Caco-2 (cell line): ENCODE measurements at places on chromosomes 16 and 17.

- no peak for DNase-seq
Measured at GRCh38 chr17:72671016-72671415, 421.5 kb downstream of the SLC39A11 start.

- no peak for DNase-seq
Measured at GRCh38 chr17:49676276-49676868, 1.5 kb downstream of the SPOP start.

DNA sequence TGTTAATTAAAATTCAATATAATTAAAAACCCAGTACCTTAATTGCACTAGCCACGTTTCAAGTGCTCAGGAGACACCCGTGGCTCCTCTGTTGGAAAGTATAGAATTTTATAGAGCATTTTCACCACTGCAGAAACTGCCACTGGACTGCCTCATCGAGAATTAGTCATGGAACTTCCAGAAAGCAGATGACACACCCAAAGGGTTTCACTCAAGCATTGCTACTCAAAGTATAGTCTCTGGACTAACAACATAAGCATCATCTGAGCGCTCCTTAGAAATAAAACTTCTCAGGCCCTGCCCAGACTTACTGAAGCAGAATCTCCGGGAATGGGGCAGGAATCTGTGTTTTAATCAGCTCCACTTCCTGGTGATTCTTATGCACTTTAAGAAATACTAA, 63.5 kb upstream of the GPR139 start:
- DNase-seq = no peak

DNA sequence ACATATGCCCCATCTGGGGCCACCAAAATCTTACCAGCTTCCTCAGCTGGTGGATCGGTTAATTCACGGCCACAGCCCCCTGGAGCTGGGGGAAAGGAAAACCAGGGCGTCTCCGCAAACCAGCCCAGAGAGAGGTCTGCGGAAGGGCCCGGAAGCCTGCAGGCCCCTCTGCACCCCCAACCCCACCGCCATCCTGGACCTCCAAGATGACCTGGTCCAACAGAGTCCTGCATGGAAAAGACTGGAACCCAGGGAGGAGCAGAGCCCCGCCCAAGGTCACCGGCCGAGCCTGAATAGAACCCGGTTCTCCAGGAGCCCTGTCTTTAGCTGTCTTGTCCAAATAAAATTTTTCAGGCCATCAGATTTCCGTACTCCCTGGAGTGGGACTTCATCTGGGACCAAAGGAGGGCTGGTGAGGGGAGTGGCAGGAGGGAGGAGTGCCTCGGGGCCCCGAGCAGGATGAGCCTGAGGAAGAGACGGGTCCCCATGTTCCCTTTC, 37.4 kb upstream of the NDRG4 start:
- no peak for DNase-seq

GRCh38 chr16:79997257-79997656, 396.7 kb upstream of the MAF start:
- DNase-seq = no peak

- DNase-seq = no peak
Measured at GRCh38 chr17:82049521-82049971, 2.1 kb downstream of the RFNG start.

- no peak for DNase-seq
Measured at GRCh38 chr17:58328195-58329034, at the start of gene TSPOAP1. Gene TSPOAP1 (minus strand): TSS chr17:58328795. CDS start chr17:58327920, 875 bp downstream.

DNA sequence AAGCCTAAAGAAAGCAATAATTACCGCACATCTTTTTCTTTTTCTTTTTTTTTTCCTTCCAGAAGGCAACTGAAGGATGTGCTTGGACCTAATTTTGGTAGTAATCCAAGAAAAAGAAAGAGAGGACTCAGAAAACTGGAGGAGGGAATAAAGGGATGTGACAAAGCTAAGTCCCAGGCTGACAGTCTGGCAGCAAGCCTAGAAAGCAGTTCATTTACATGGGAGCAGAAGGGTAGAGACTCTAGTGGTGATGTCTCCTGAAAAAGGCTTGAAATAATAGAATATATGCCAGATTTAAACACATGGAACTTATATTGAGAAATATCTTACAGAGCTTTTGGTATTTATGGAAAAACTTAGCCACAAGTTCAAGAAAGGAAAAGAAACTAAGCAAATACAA, 101.0 kb upstream of the SHISA6 start:
- no peak for DNase-seq

- peak; percentile 78 for DNase-seq
Measured at GRCh38 chr17:72725433-72726068, 366.9 kb downstream of the SLC39A11 start.

DNA sequence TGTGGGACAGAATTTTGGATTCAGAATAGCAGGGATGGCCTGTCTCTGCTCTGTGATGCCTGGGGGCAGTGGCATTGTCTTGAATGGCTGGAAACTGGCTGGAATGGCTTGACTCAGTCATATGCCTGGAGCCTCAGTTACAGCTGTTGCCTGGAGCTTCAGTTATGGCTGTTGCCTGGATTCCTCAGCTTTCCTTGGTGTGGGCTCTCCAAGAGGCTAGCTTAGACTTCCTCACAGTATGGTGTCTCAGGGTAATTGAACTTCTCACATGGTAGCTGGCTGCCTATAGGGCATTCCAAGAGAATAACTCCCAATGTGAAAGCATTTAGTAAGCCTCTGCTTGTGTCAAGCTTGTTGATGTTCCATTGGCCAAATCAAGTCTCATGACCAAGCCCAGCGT, 21.1 kb downstream of the KRT23 start:
- DNase-seq = no peak

DNA sequence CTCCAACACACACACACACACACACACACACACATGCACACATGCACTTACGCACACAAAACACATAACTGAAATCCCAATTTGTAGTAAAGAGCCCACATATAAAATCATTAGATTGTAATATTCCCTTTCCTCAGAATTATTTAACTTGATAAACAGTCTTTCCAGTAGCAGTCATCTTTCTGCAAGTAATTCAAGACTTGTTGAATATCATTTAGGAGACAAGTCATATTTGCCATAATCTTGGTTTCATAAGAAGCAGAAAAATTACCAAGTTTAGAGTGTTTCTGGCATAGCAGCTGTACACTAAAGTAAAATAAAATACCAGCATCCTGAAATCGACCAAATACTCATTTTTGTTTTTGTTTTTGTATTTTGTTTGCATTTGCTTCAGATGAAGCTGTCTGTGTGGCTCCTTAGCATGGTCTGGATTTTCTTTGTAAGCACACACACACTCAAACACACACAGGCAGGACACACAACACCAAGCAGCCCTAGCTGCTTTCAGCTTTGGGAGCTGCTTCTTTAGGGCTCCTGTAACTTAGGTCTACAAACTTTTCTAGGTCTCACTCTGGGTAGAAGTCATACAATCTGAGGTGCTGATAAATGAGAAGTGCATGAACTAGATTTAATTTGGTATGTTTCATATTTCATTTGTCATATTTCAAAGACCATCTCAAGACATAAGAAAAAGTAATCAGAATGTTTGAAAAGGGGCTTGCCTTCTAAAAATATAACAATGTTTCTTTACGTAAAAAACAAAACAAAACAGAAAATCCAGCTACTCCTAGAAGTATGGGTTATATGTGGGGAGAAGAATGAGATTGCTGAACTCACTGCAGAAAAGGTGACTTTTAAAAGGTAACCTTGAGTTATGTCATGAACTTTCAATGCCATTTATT, 3.0 kb downstream of the SALL1 start:
- DNase-seq = no peak

DNA sequence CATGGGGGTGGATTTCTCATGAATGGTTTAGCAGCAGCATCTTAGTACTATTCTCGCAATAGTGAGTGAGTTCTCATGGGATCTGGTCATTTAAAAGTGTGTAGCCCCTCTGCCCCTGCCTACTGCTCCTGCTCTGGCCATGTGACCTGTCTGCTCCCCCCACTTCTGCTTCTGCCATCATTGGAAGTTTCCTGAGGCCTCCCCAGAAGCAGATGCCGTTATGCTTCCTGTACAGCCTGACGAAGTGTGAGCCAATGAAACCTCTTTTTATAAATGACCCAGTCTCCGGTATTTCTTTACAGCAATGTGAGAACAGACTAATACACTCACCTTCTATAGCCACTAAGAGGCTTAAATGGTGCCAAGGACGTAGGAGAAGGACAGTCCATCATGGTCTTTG, 51.5 kb downstream of the NOL11 start:
- no peak for DNase-seq

GRCh38 chr16:83979441-83979840, 11.4 kb downstream of the NECAB2 start:
- DNase-seq = no peak

DNA sequence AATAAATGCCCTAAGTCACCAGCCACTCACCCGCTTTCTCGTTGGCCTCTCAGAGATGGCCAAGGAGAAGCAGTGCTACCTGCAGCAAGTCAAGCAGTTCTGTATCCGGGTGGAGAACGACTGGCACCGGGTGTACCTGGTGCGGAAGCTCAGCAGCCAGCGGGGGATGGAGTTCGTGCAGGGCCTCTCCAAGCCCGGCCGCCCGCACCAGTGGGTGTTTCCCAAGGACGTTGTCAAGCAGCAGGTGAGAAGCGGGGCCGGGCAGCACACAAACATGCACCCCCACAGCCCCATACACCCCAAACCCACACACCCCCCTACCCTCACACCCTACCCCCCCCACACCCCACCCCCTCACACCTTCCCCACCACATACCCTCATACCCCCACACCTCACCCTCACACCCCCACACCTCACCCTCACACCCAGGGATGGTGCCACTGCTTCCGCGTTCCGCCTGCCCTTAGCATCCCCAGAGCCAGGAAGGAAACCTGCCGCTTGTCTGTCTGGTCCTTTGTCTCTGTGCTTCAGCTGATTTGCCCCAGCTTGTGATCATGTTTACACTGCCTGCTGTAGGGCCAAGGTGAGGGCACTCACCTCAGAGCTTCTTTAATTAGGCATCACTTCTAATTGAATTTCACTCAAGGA, 41.9 kb upstream of the ENDOV start:
- no peak for DNase-seq

DNA sequence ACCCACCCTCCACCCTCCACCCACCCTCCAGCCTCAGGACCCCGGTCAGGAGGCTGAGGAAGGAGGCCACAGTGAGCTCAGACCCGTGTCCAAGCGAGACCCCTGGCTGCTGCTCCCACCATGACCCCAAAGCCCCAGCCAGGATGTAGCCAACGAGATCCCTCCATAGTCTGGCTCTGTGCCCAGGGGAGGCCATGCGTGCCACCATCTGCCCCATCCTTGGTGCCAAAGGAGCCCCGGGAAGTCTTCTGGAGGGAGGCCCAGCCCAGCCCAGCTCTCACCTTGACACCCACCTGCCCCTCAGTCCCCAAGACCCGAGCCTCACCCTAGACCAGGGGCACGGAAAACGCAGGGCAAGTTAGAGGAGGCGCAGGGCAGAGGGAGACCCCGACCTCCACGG, 34.2 kb downstream of the PIEZO1 start:
- DNase-seq = no peak

GRCh38 chr16:79597277-79598062, 3.1 kb downstream of the MAF start:
- no peak for DNase-seq

GRCh38 chr17:74439691-74440567, 8.0 kb downstream of the GPRC5C start:
- DNase-seq = no peak

- no peak for DNase-seq
Measured at GRCh38 chr16:56547949-56548567, 16.8 kb upstream of the MT4 start.

DNA sequence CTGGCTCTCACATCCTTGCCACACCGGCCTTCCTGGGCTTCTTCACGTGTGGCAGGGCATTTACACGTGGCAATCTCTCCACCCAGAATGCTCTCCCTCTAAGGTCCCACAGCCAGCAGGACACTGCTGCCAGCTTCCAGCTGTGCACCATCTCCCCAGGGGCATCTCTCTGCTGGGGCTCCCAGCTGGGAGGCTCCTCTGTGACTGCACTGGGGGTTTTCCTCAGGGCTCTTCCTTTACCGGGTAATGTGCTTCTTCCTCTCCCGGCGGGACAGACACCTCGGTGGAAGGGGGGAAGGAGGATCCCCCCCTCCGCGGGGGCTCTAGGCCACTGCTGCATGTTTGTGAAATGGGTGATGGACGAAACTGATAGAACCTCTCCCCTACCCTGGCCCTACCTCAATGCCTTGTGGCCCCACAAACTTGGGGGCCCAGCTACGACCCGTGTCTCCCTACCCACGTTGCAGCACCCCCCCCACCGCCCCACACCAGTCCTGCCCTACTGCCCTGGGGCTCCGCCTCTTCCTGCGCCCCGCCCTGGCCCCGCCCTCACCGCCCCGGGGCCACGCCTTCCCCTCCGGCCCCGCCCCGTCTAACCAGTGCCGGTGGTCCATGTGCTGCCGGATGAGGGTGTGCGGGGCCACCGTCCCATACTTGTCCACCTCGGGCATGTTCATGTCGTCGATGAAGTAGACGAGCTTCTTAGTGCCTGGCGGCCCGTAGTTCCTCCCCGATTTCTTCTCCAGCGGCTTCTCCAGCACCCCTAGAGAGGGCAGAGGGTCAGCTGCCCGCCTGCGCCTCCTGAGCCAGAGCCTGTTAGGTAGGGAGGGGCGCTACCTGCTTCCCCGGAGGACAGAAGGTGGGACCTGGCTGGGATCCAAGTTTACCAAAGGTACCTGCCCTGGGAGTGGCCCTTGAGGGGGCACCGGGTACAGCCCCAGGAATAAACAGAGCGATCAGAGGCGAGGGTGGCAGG, 92.6 kb downstream of the DNAH17 start:
- DNase-seq = peak; percentile 59

DNA sequence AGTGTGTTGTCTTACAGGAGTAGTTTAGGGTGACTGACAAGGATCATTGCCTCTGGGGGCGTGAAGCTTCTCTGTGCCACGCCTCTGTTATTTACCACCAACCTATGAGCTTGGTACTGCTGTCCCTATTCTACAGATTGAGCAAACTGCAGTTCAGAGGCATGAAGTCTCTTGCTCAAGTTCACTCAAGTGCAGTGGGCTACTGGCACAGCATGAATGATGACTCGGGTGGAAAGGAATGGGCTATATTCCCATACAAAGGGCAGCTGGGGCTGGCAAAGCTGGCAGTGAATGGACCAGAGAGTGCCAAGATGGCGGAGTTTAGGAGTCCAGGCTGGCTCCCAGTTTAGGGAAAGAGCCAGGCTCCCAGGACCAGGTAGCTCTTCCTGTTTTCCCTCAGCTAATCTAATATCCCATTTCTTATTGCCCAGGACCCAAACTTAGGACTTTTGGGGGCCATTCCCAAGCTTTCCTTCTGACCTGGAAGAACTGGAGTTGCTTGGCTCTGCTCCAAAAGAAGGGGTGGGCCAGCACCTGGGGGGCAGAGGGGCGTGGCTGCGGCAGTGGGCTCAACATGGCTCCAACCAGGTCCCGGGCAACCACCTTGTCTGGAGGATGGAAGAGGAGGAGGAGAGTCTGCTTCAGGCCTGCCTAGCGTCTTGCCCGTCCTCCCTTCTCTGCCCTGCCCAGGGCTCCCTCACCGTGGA, 12.9 kb downstream of the PLK1 start:
- DNase-seq = no peak

- DNase-seq = no peak
Measured at GRCh38 chr16:64705443-64705842, 416.4 kb downstream of the CDH11 start.

DNA sequence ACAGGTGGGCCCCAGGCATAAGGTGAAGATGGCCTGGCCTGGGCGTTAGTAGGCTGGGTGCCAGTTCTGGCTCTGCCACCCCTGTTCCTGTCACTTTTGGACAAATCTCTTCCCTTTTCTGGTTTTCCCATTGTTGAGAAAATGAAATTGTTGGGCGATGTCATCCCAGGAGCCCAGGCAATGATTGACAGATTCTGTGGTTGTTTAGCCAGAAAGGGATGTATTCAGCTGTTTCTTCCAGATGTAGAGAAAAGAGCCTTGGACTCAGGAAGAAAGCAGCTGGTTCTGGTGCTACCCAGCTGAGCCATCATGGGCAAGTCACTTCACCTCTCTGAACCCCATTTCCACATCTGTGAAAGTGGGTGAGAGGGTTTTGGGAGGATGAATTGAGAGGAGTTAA, 60.1 kb upstream of the MRTFB start:
- no peak for DNase-seq
